ENCODE measurements at places on chromosomes 13 and 19. TPM values are rescaled to one million over a fixed set of nuclear protein-coding genes. Genes with fewer than 3 reads are reported as not detected.

- no peak for DNase-seq
Observed at GRCh38 chr13:79989217-79989661, 351.7 kb downstream of the SPRY2 start.

- DNase-seq: no peak
Observed at GRCh38 chr13:50303963-50304721, 288.9 kb downstream of the KCNRG start.

DNA sequence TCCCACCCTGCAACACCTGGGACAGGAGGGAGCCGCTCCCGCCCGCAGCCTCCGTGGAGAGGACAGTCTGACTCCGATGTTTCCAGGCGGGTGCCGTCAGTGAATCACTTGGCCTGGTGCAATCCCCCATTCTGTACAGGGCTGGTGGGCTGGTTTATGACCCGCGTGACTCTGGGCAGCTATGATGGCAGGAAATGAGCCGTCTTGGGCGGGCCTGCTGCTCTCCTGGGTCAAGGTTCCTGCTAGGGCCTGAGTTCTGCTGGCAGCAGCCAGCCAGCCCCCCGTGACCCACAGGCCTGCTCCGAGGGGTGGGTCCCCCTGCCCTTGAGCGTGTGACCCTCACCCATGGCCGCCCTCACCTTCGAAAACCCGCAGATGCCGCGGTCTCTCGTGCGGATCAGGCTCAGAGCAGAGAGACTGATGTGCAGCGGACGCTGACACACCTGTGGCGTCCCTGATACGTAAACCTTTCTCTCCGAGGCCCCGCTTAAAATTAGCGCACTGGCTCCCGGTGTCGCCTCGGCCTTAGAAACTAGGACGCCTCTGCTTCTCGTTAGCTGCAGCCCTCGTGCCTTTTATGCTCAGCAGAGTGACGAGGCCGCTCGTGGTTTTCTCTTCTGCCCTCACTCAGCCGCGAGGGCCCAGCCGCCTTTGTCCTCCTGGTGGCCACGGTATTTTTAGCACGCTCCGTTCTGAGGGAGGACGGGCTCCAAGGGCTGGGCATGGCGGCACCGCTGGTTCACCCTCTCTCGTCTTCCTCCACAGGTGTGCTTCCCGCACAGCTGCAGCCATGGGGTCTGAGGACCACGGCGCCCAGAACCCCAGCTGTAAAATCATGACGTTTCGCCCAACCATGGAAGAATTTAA lies 63.4 kb downstream of the KDM4B start:
- no peak for DNase-seq

DNA sequence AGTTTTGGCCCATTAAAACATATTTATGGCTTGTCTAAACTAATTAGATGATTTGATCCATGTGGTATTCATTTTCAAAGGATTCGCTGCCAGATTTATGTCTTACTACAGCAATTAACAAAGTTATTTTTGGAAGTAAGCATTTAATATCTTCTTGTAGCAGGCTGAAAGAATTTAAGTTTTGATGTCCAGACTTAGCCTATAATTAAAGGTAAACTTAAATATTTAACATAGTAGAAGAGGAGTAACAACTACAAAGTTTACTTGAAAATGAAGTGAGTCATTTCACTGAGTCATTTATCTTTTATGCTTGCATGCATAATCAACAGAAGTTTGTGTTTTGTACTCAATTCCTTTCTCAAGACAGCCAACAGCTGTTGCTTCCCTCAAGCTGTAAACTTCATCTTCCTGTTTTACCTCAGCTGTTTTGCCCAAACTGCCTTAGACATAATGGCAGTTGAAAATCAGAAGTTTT lies 58.1 kb downstream of the EDNRB start:
- DNase-seq: no peak

DNA sequence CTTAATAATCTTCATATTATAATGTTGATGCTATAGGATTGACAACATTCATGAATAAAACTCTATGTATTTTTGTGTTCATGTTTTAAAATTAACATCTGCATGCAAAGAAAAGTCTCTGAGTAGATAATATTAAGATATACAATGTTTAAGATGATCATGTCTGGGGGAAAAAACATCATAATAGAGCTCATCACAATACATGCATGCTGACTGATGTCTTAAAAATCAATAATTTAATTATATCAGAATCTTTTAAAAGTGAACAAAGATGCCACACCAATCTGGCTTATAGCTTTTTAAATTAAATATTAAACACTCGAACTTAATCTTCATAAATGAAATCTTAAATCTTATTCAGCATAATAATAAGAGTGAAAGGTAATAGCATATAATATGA lies 933.9 kb upstream of the MIR17HG start:
- DNase-seq: no peak

DNA sequence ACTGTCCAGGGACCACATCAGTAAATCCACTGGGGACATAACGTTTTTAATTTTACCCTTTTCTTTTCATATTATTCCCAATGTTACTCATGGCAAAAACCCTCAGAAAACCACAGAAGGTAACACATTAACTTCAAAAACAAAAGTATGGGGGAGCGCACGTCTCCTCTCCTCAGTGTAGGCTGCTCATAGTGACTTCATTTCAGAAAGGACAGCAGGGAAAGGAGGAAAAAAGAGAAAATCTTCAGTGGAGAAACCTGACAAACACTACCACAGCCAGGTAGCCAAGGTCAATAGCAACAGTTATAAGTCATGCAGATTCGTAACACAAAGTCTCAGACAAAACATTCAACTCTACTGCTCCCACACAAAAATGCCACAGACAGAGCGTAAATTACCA lies 21.4 kb downstream of the DZIP1 start:
- no peak for DNase-seq

DNA sequence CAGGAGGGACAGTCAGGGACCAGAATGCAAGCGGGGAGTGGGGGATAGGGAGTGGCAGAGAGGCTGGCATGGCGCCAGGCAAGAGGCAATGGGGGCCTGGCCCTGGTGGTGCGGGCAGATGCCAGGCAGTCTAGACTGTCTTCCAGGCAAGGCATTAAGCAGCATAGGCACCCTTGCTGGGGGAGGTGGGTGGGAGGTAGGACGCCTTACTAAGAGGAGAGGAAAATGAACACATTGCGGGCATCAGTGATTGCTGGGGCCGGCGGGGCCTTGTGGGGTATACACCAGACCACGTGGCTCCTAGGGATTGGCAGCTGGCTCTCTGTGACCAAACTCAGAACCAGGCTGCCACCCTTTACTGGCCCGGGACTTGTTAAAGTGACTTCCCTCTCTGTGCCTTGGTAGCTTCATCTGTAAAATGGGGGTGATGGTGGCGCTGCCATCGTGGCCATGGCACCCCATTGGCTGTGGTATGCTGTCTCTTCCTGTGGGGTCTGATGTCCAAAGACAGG lies 46.0 kb downstream of the DNM2 start:
- DNase-seq: no peak

GRCh38 chr19:10760273-10760944 lies 42.5 kb downstream of the DNM2 start:
- DNase-seq: no peak

DNA sequence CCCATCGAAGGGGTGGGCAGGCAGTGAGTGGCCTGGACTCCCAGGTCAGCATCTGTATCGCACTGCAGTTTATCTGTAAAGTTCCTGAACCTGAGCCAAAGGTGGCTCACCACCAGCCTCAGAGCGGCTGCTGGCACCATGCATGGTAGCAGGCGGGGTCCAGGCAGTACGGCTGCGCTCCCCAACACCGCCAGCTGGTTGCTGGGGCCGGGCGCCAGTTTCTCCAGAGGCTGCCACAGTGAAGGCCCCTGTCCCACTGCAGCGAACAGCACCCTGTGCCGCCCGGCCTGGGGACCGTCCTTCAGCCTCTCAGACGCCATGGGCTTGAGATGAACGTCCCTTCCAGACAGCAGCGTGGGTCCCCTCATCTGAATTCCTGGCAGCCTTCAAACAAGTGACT lies 109.8 kb downstream of the KDM4B start:
- DNase-seq: no peak

TMEM150B gene
- total RNA-seq: 0.67 TPM

LHB gene
- total RNA-seq: not detected

RFPL4A gene
- total RNA-seq: not detected
